ENCODE measurements at places on chromosomes 12 and 14. TPM values are rescaled to one million over a fixed set of nuclear protein-coding genes. Genes with fewer than 3 reads are reported as not detected.

GRCh38 chr12:81626406-81626805 is 132.7 kb downstream of the PPFIA2 start:
- no peak for DNase-seq
- no peak overlapping the region for H3K27ac ChIP-seq
- no peaks in the 10 kb centered on the region for H3K36me3 ChIP-seq
- no peak overlapping the region for H3K4me3 ChIP-seq

DNA sequence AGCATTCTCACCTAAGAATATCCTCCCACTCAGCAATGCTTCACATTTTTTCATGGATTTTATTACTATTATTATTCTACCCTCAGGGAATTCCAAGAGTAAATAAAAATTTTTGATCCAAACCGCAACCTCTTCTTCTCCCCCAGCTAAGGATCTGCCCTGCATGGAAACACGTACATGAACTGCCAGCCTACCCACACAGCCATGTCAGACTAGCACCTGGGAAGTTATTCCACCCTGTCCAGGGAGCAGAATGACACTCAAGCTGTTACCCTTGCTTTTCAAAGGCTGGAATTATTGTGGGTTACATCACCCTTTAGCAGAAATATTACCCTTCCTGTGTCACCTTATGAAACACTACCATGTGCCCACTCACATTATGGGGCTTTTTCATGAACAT is 227.3 kb upstream of the USP15 start:
- no peaks in the 10 kb centered on the region for H3K4me1 ChIP-seq
- no peak overlapping the region for H3K4me3 ChIP-seq
- no peaks in the 10 kb centered on the region for H3K27me3 ChIP-seq
- no peak overlapping the region for H3K27ac ChIP-seq
- no peak for DNase-seq
- no peaks in the 10 kb centered on the region for H3K36me3 ChIP-seq

Gene INTS13
- 53.2 TPM for total RNA-seq

Gene PYGL
- 46.6 TPM for total RNA-seq

All from H1 (cell line).